ENCODE measurements at places on chromosomes 13 and 19.

- DNase-seq = no peak
These were observed 12.3 kb upstream of the ISYNA1 start for GRCh38 chr19:18450021-18450930.

DNA sequence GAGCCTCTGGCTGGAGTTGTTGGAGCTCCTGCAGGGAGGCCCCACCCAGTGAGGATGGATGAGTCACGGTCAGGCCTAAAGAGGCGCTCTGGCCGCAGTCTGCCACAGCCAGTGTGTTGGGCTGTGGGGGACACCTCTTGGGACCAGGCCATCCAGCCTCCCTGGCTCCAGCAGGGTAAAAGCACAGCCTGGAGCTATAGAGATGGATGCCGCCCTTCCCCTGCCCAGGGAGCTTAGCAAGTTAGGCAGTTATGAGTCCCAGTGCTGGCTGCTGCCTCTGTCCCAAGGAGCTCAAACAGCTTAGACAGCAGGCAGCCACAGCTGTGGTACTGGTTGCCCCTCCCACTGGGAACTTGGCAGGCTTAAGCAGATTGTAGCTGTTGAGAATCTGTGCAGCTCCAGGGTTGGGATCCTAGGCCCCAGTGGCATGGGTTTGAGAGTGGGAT is 100.9 kb downstream of the NDFIP2 start:
- DNase-seq = no peak

GRCh38 chr13:21045100-21045499 is 16.3 kb downstream of the LATS2 start:
- no peak for DNase-seq

DNA sequence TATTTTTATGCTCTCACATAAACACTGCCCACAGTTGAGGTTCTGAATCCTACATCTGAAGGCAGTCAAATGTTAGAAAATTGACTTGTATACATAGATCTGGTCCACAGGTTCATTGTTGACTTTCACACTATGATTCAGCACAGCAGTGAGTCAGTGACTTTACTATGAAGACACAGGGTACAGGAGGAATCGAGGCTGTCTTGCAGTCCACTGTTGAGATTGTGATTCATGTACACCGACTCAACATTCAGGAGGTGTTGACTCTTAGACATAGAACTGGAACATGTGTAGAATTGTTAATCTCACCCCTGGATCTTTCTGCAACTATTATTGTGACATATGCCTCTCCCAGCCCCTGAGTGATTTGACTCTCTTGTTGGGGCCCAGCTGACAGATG is 74.3 kb upstream of the ZNF43 start:
- no peak for DNase-seq

- DNase-seq = no peak
These were observed 90.5 kb downstream of the RNASEH2B start for GRCh38 chr13:51000061-51000460.

- DNase-seq = peak; percentile 51
These were observed 14.3 kb upstream of the TM9SF2 start for GRCh38 chr13:99486996-99487395.

- DNase-seq = no peak
These were observed 2.3 kb upstream of the C19orf84 start for GRCh38 chr19:51392701-51393100.

DNA sequence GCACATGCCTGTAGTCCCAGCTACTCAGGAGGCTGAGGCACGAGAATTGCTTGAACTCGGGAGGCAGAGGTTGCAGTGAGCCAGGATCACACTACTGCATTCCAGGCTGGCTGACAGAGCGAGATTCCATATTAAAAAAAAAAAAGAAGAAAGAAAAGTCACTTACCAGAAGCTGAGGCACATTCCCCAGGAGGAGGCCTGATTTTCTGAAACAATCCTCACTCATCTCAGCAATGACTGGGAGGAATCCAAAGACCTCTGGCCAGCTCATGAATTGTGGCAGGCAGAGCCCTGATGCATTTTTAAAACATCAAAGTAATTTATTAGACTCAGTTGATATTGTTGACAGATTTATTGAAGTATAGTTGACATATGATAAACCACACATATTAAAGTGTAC is 206.3 kb downstream of the FOXO1 start:
- DNase-seq = no peak

DNA sequence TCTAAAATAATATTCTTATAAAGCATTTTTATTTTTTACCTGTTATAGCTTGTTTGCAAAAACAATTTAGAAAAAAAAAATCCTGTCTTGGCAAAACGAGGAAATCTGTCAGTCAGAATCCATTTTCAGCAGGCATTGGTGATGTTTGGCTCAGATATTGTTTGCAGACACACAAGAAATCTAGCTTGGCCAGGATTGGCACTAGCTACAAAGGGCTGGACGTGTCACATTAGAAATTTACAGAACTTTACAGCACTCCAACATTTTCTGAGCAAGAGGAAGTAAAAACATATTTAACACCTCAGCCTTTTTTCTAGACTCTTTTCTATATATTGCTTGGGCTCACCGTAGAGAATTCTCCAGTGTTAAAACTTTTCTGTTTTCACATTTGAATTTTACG is 9.9 kb downstream of the ZNF91 start:
- no peak for DNase-seq

- DNase-seq = no peak
These were observed 126.8 kb downstream of the LMO7 start for GRCh38 chr13:75762955-75763354.

GRCh38 chr13:99197117-99197651 is 3.5 kb upstream of the UBAC2 start:
- DNase-seq = no peak

- DNase-seq = no peak
These were observed 68.3 kb upstream of the SERP2 start for GRCh38 chr13:44305286-44305685.
